ENCODE measurements at places on chromosomes 12 and 14.
A peak's percentile ranks its signal among the peaks of the same experiment; 100 is the strongest.

DNA sequence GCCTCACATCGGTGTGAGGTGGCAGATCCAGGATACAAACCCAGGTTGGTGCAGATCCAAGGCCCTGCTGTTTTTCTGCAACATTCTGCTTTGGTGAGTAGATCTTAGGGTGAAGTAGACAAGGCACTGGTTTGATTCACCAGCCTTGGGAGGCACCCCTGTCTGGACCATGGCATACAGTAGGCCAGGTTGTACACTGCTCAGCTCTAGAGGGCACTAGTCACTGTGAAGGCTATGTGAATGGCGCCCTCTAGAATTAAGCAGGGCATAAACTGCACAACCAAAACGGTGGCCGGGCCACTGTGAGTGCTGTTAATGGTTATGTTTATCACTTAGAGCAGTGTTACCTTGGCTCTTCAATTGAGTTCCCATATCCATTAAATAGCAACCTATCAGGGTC is 280.6 kb upstream of the PWP1 start:
- no peak for DNase-seq

DNA sequence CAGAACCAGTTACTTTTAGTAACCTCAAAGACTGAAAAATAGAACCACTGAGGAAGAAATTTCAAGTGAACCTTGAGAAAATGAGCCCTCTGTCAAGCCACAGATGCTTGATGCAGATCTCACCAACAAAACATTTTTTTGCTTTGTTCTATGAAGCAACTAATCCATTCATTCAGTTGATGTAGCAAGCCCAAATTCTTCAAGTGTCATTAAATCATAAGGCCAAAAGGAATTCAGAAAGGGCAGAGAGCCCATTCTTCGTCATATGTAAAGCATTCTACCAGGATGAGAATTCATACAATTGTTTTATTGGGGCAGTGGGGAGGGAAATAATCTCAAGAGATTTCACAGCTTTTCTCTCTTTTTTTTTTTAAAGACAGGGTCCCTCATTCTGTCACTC is 218.0 kb upstream of the RGS6 start:
- DNase-seq: no peak

DNA sequence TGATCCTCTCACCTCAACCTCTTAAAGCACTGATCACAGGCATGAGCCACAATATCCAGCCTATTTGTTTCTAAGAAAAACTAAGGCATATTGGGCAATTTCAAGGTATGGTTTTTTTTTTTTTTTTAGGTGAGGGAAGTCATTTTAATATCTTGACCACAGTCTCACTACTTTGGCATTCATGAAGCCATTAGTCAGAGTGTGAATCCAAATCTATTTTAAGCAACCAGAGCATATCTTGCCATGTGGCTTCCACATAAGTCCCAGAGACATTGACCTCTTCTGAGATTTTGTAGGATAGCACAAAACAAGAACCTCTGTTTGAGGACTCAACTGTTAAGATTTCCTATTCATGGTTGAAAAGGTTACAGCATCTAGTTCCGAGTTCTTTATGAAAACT is 130.3 kb upstream of the RBM19 start:
- DNase-seq: no peak

GRCh38 chr12:26851031-26851809 is 18.2 kb upstream of the ITPR2 start:
- DNase-seq: no peak

- no peak for DNase-seq
These were observed 287.5 kb downstream of the DUSP6 start for GRCh38 chr12:89064780-89065179.

DNA sequence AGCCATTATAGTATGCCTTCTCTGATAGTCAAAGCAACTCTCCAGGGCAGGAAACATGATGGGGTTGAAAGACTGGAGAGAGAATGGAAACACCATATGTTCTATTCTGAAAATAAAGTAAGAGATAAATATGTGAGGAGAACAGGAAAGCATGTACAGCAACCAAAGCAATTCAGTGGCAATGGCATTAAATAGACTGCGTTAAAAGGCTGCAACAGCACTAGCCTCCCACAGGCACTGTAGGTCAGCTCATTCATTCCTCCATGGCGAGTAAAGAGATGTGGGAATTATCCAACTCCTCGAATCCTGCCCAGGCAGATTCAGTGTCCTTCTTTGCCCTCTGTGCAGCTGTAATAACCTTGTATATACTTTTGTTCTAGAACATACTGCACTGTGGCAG is 43.8 kb downstream of the ANO6 start:
- DNase-seq: no peak

GRCh38 chr12:46503637-46504175 is 131.1 kb upstream of the SLC38A2 start:
- DNase-seq: no peak

- DNase-seq: no peak
These were observed 73.5 kb downstream of the RIN3 start for GRCh38 chr14:92586963-92587699.

- no peak for DNase-seq
These were observed 326.1 kb downstream of the BCL11B start for GRCh38 chr14:98945611-98946570.

DNA sequence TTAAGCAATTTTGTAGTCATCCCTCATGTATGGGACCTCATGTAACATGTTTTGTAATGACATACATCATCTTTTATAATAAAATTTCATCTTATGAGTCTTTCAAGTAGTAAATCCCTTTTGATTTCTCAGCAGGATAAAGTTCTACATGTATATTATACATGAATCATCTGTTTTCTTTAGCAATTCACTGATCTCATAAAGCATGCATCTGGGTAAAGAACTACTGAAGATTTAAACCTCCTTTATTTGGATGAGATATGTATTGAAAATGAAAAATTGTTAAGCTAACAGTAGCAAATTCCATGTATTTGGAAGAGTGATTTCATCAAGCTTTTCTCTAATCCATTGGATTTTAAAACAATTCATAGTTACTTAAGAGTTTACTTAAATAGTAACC is 126.9 kb downstream of the KITLG start:
- DNase-seq: no peak

DNA sequence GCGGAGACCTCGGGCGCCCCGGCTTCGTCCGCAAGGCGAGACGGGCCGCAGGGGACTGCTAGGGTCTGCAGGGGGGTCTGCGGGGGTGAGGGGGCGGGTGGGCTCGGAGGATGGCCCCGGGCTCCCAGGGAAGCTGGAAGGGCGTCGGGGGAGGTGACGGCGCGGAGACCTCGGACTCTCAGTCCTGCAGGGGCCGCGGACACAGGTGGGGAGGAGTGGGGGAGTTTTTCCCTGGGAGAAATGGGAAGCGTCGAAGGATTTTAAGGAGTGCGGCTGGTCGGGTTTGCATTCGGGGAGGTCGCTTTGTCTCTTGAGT is 25.9 kb downstream of the ZBTB42 start:
- no peak for DNase-seq

DNA sequence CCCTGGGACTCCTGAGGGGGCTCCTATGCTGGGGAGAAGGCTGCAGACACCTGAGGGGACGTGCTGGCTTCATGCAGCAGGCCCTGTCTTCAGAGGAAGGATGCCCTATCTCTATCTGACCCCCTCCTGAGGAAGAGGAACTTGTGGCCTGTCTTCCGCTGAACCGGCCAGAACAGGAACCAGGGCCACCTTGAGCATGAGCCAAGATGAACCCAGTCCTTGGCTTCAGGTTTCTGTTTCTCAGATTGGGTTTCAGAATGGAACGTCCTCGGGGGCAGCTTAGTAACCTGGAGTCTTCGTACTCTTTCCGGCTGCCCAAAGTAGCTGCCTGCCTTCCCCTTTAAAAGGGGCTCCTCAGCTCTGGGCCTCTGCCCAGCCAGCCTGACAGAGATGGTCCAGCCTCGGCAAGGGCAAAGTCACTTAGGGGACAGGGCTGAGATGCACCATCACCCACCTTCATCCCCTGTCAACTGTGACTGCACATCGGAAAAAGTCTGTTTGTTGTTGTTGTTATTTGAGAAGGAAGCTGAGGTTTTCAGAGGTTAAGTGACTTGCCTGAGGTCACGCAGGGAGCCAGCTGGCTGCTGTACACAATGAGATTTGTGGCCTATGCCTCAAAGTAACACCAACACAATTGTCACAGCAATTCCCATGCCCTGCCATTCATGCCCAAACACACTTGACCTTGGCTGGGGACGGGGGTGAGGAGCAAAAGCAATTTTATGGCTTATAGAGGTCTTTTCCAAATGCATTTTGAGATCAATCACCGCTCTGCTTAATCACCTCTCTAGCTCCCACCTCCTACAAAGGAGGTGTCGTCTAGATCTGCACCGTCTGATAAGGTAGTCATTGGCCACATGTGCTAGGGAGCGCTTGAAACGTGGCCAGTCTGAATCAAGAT is 13.4 kb downstream of the ASB2 start:
- DNase-seq: no peak

DNA sequence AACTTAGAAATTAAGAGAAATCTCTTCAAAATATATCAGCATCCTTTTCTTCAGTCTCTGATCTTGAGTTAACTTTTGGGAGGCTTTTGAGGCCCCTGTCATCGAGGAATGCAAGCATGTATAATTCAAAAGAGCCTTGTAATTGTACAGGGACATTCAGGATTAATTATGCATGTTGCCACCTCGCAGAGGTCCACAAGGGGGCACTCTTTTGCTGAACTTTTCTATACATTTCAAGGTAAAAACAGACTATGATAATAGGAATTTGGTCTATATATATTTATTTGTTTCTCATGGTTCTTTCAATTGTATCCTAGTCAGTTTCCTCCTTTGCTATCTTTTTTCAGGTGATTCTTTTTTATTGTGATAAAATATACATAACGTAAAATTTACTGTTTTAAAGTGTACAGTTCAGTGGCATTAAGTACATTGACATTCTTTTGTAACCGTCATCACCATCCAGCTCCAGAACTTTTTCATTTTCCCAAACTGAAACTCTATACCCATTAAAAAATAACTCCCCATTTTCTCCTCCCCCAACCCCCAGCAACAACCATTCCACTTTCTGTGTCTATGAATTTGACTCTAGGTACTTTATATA is 47.0 kb upstream of the SLC2A13 start:
- DNase-seq: peak; percentile 12

DNA sequence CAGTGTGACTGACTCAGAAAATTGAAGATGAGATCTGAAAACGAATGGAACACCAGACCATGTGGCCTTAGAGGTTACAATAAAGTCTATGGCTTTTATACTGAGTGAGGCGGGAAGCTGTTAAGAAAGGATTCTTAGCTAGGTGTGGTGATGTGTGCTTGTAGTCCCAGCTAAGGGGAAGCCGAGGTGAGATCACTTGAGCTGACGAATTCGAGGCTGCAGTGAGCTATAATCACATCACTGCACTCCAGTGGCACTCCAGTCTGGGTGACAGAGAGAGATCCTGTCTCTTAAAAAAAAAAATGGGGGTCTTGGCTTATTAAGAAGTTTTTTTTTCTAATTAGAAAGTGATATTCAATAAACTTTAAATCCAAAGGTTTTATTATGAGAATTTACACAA is 678.6 kb downstream of the TMTC2 start:
- DNase-seq: no peak

GRCh38 chr12:12723681-12724420 is 6.7 kb downstream of the CDKN1B start:
- no peak for DNase-seq

- no peak for DNase-seq
These were observed 54.5 kb downstream of the TRPV4 start for GRCh38 chr12:109778684-109779083.

DNA sequence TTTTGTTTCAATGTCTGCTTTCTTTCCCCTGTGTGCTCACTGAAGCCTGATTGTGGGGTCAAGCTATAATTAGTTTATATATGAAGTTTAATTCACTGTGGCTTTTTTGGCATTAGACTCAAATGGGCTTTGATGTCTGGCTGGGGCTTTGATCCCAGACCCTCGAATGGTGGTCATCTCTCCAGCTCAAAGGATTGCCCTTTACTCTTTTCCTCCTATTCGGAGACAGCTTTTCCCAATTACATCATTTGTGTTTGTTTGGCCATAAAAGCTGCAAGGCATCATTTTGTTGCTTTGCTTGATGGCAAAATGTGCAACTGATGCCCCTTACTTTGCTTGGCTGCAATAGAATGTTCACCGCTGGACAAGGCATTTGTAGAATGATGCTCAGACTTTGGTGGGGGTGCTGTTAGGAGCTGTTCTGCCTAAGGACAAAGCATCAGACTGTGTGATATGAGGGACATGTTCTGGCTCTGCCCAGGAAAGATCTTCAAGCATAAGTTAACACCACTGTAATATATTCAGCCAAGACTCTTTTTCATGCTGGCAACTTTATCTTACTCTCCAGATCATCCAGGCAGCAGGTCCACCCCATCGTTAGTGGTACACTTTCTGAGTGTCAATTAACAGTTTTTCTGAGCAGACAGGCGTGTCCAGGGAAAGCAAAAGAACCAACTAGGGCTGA is 3.2 kb upstream of the DACT1 start:
- no peak for DNase-seq

GRCh38 chr12:130945786-130946492 is 7.8 kb upstream of the ADGRD1 start:
- no peak for DNase-seq

Data from stimulated activated CD4-positive, alpha-beta T cell treated with anti-CD3 and anti-CD28 coated beads, Interleukin-1b, Interleukin-23, amount 100 ng/mL, for 1 hour (primary cell).